Pulmonary artery endothelial cell (primary cell): ENCODE measurements at places on chromosomes 6 and 20. TPM values are rescaled to one million over a fixed set of nuclear protein-coding genes. Genes with fewer than 3 reads are reported as not detected.

DNA sequence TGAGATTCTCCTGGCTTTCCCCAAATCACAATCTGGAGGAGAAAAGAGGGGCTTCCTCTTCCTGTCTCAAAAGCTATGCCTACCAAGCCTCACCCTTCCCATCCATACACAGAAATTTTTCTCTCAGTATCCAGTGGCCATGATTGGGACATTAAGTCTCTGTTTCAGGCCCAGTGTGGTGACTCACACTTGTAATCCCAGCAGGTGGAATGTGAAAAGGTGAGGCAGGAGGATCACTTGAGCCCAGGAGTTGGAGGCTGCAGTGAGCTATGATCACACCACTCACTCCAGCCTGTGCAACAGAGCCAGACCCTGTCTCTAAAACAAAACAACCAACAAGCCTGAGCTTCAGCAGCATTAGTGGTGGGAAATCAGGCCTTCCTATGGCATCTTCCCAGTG, 210.0 kb downstream of the OGFRL1 start:
- DNase-seq, result no peak

DNA sequence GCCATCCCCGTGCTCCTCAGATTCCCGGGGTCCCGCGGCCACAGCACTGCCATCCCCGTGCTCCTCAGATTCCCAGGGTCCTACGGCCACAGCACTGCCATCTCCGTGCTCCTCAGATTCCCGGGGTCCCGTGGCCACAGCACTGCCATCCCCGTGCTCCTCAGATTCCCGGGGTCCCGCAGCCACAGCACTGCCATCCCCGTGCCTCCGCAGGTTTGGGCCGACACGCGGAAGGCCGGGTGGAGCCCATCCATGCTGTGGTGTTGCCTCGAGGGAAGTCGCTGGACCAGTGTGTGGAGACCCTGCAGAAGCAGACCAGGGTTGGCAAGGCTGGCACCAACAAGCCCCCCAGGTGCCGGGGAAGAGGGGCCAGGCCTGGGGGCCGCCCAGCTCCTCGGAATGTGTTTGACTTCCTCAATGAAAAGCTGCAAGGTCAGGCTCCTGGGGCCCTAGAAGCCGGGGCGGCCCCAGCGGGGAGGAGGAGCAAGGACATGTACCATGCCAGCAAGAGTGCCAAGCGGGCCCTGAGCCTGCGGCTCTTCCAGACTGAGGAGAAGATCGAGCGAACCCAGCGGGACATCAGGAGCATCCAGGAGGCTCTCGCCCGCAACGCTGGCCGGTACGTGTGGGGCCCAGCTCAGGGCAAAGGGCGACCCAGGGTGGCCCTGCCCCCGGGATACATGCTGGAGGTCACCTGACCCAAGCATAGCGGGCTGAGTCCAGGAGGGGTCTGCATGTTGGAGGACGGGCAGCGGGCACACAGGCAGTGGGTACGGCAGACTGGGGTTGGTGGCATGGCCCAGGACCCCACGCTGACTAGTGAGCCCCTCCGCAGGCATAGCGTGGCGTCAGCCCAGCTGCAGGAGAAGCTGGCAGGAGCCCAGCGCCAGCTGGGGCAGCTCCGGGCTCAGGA, 1.3 kb upstream of the LIME1 start:
- no peak for DNase-seq

DNA sequence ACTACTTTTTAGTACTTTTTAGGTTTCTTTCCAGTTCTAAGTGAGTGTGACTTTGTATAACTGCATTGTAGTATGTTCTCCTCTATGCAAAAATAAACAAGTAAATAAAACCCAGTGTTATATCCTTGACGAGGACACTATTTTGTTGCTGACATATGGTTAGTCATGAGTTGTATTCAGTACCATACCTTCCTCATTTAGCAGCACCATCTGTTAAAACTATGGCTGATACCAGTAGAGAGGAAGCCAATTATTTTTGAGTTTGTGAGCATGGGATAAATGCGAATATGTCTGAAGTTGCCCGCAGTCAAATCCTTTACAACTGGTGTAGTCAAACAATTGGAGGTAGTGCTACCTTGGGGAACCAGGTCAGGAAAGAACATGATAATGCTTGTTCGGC, 74.1 kb downstream of the CDKAL1 start:
- no peak for DNase-seq

ME1 gene
- 12.7 and 16.1 TPM in 2 replicates for total RNA-seq

DUSP15 gene
- not detected in 2 replicates for total RNA-seq

FOXS1 gene
- not detected in 2 replicates for total RNA-seq

PRICKLE4 gene
- 0.67 and 1.1 TPM in 2 replicates for total RNA-seq
